DMS79 (cell line): ENCODE measurements at places on chromosomes 6 and 20.

GRCh38 chr6:53647462-53648094 is 18.0 kb downstream of the KLHL31 start:
- DNase-seq, result no peak

- no peak for DNase-seq
Observed at GRCh38 chr6:107330168-107330567, 129.2 kb downstream of the PDSS2 start.

GRCh38 chr6:154783229-154783628 is 50.0 kb downstream of the SCAF8 start:
- no peak for DNase-seq

DNA sequence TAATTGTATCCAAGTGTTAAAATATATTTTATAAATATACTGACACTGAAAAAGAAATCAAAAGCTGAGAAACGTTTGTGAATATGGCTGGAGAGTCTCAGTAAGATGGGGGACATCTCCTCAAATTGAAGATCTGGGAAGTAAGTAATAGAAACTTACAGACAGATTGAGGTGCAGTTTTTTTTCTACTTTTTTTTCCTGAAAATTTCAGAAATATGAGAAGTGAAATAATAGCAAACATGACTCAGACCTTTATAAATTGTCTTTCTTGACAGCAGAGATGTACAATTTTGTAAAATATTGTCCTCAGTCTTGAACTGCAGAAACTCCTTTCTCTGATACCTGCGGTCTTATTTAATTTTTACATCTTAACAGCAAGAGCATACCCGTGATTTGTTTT is 347.1 kb downstream of the UTRN start:
- DNase-seq, result no peak

GRCh38 chr6:11188161-11188915 is 44.1 kb downstream of the NEDD9 start:
- DNase-seq, result no peak

DNA sequence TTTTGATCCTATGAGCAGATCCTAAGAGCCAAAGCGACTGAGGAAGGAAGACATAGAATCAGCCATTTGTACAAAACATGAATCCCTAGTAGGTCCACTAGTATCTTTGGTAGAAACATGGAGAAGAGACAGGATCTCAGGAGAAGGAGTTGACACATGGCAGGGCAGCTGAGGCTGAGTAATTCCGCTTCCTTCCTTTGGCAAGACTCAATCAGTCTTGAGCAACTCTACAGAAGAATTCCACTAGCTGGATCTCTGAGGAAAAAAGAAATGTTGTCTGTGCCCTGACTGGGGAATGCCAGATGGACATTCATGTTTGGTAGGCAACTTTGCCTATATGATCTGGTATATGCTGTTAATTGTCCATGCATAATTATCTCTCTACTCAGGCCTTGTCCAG is 35.3 kb downstream of the ESR1 start:
- no peak for DNase-seq

- DNase-seq, result no peak
Observed at GRCh38 chr20:50580842-50581544, 70.8 kb downstream of the PTPN1 start.
